DMS79 (cell line): ENCODE measurements at places on chromosomes 16 and 17.

DNA sequence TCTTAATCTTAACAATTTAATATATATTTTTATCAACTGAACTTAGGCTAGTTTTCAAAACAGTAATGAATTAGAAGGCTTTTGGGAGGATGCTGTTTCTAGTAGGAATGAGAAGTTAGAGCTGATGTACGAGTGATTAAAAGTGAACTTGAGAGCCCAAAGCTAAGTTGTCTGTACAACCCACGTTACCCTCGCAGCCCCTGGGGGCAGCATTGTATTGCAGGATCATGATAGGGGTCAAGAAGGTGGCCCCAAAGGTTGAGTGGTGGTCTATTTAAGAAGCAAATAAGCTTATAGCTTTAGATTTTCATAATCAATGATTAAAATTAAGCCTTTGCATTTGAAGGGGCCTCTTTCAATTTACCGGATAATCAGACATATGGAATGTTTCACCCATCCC lies 33.7 kb upstream of the ALDH3A2 start:
- no peak for DNase-seq

GRCh38 chr16:57579361-57579665 lies 36.9 kb downstream of the ADGRG5 start:
- no peak for DNase-seq

- DNase-seq: no peak
These were observed 30.1 kb downstream of the IFT140 start for GRCh38 chr16:1581804-1582203.

GRCh38 chr17:9421525-9421924 lies 154.1 kb downstream of the STX8 start:
- no peak for DNase-seq

DNA sequence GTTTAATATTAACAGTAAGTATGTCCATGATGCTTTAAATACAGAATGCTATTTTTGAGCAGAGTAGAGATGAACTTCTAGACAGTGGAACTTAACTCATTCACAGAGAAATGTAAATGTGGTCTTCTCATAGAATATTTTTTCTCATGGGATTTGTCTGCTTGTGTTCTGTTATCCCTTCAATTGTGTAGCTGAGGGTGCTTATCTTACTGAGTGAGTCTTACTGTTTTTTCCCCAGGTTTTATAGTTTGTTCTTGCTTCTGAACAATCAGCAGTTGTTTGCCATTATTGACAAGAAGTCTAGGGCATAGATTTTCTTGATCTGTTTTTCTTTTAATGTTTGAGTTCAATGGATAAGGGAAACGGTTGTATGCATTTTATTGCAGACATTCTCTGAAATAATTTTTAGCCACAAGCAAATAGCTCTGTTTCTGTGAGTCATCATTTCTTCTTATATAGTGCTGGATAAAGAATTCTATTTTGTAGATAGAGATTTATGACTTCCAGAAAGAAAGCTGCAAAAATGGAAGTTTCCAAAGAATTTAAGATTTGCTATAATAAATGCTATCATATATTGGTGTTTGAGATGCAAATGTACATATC lies 60.5 kb downstream of the NF1 start:
- no peak for DNase-seq

- DNase-seq: peak; percentile 85
These were observed 34.6 kb downstream of the TSC2 start for GRCh38 chr16:2082171-2082982.

- no peak for DNase-seq
These were observed 14.5 kb downstream of the TEX14 start for GRCh38 chr17:58677194-58677880.

- DNase-seq: peak; percentile 33
These were observed 6.1 kb upstream of the STAC2 start for GRCh38 chr17:39231591-39232551.

- no peak for DNase-seq
These were observed 2.5 kb downstream of the TTLL6 start for GRCh38 chr17:48814504-48814903.

- no peak for DNase-seq
These were observed 1.2 kb upstream of the FDXR start for GRCh38 chr17:74873874-74874614.

DNA sequence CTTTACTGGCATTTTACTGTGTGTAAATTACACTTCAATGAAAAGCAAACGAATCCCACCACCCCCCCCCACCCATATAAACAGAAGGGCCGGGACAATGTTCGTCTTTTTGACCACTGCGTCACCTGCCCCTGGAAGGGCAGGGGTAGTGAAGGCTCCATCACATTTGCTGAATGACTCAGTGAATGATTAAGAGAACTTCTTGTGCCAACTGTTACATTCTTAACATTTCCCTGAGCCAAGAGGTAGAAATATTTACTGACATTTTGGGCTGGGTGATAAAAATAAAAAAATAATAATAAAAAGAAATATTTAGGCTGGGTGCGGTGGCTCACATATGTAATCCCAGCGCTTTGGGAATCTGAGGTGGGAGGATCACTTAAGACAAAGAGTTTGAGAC lies 24.1 kb downstream of the C16orf96 start:
- DNase-seq: no peak

DNA sequence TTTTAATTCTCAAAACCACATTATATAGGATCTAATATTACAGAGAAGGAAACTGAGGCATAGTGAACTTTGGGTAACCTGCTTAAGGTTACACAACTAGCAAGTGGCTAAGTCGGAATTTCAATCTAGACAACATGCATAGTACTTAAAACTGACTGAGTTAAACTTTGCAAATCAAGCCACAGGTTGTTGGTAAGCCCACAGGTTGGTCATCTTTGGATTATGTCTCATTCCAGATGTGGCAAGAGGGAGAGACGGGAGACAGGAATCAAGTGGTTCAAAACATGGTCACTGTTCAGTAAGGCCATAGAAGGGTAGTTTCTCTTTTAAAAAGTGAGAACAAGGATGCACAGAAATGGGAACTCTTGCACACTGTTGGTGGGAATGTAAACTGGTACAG lies 57.1 kb downstream of the MYO1D start:
- DNase-seq: no peak

DNA sequence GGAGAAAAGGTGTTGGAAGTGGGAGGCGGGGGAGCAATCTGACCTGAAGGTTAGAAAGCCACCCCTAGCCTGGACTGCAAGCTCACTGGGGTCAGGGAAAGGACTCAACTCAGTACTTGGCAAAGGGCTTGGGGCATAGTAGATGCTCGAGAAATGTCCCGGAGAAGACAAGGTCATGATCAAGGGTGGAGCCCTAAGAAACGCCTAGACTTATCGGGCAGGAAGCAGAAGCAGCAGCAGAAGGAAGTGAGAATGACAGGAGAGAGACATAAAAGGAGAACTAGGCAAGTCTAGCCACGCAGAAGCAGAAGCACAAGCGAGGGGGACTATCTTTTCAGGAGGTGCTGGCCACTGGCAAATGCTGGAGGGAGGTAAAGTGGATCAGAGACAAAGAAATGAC lies 10.2 kb downstream of the COTL1 start:
- DNase-seq: no peak

GRCh38 chr17:21298983-21299519 lies 14.5 kb downstream of the MAP2K3 start:
- DNase-seq: no peak

GRCh38 chr17:9232591-9233270 lies 211.4 kb downstream of the NTN1 start:
- no peak for DNase-seq

DNA sequence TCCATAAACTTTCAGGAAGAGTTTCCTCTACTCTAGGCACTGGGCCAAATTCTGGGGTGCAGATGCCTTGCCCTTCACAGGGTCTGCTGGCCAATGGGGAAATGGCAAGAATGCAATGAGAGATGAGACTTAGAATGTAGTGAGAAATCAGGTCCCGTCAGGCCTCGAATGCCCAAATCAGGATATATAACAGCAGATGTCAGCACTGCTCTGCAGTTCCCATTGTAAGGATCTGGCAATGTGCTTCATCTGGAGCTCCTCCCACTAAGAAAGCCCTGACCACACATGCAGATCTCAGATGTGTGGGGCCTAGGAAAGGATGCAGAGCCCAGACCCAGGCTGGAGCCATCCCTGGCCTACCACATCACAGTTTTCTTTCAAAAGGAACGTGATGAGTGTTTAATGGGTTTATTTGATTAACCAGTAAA lies 13.9 kb upstream of the LPCAT2 start:
- DNase-seq: no peak

- no peak for DNase-seq
These were observed 165.7 kb upstream of the CDH8 start for GRCh38 chr16:62201911-62202310.

DNA sequence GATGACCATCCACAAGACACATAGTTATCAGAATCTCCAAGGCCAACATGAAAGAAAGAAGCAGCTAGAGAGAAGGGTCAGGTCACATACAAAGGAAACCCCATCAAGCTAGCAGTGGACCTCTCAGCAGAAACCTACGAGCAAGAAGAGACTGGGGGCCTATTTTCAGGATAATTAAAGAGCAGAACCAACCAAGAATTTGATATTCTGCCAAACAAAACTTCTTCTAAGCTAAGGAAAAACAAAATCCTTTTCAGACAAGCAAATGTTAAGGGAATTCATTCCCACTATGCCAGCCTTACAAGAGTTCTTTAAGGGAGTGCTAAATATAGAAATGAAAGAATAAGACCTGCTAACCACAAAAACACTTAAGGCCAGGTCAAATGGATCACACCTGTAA lies 47.8 kb downstream of the ITFG1 start:
- DNase-seq: peak; percentile 1

DNA sequence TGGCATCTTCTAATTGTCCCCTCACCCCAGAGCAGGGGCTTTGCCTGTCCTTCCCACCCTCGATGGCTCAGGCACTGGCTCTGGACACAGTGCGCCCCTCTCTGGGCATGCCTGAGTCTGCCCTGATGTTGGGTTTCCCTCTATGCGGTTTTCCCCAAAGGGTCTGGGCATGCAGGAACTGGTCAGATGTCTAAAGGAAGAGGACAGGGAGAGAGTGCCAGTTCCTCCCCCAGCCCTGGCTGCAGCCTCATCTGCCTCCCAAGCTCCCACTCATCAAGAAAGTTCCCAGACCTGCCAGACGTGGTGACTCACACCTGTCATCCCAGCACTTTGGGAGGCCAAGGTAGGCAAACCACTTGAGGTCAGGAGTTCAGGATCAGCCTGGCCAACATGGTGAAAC lies 41.3 kb upstream of the PABPN1L start:
- no peak for DNase-seq

DNA sequence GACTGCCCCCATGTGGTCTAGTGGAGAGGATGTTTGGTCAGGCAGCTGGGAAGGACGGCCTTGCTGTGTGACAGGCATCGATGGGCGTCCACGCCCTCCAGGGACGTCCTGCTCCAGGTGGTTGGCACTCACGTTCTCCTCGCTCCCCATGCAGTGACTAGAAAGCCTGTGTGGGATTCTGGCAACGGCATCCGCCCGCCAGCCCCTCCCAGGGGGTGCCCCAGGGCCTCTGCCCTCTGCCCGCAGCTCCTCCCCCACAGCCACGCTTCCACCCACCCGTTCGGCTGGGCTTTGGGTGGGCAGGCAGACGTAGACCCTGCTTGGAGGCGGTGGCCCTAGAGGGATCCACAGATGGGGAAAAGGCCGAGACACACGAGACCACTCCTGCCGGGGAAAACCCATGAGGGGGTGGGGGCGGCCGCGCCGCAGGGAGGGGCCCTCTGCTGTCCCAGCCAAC lies 4.7 kb upstream of the IL17C start:
- DNase-seq: no peak

DNA sequence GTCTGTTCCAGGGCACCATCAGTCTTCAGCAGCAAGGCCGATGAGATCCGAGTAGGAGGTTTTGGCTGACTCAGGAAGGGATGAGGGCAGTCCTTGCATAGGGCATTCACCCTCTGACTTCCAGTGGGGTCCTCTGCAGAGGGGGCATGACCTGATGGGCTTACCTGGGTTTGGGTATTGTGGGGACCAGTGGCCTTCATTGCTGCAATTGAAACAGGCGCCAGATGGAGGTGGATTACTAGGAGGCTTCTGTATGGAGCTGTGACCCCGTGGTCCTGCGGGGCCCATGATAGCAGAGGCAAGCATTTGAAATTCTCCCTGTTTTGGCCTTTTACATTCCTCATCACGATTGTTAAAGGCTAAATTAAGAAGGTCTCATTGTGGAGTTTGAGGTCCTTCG lies 2448.7 kb downstream of the TP53TG3F start:
- DNase-seq: no peak

- DNase-seq: no peak
These were observed 40.0 kb downstream of the SMARCE1 start for GRCh38 chr17:40607641-40608040.

GRCh38 chr16:11748404-11749254 lies 6.0 kb upstream of the TXNDC11 start:
- no peak for DNase-seq
